ENCODE measurements at places on chromosomes 7 and 10. TPM values are rescaled to one million over a fixed set of nuclear protein-coding genes. Genes with fewer than 3 reads are reported as not detected.

Gene PVRIG
- total RNA-seq = not detected

Gene TMEM26
- total RNA-seq = 0.07 TPM

Gene CALN1
- total RNA-seq = not detected

Gene SDHAF3
- total RNA-seq = 29.3 TPM

Gene VWC2
- total RNA-seq = not detected

Gene SH2D4B
- total RNA-seq = not detected

Gene ACSM6
- not detected for total RNA-seq

Gene VENTX
- not detected for total RNA-seq

Gene DDX21
- total RNA-seq = 73.2 TPM
